ENCODE measurements at places on chromosomes 16 and 17.

- no peak for DNase-seq
Observed at GRCh38 chr17:17952691-17953090, 19.5 kb downstream of the TOM1L2 start.

DNA sequence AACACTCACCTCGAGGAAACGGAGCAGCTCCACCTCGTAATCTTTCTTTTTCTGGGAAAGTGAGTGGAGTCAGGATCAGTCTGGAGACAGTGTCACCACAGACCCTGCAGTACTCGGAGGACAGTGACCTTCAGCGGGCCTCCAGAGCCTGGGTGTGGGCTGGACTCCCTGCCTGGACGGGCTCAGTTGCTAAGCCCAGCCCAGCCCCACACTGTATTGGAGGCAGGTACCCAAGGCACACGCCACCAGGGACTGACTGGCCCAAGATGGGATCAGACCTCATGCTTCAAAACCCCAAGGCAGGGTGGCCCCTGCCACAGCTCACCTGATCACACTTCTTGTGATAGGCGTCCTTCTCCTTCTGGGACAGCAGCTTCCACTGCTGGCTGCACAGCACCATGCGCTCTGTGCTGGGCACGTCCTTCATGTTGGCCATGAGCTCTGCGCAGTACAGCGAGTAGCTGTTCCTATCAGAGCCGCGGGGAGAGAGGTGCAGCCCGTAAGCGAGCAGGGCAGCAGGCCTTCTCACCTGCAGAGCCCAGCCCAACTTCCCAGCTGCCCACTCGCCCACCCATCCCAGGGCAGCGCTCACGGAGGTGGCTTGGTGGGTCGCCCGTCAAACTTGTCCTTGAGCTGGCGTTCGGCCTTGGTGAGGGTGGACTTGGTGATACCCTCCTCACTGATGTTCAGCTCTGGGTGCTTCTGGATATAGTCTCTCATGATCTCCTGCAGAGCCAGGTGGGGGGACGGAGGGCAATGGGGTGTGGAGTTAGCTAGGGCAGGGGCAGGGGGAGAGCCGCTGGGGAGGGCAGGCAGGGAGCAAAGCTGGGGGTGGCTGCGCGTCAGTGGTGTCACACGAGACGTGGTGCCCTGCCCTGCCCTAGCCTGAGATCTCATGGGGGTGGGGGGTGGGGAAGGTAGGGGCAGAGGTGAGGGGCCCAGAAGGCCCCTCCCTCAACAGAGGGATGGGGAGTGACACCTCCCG, 7.9 kb downstream of the UBTF start:
- no peak for DNase-seq

DNA sequence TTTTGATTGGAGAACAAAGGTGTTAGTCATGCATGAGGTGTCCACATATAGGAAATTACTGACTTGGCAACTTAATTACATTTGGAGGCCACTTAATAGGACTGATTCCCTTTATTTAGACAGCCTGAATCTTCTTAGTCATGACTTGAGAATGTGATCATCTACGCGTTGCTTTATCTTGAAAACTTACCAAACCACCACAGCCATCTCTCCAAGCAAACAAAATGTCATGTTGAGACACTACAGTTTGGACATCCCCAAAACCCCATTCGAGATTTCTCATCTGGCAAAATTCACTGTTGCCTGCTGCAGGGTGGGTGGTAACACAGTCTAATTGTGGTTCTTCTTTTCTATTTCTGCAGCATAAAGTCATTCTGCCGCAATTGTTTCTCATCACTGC, 176.5 kb upstream of the CDH5 start:
- peak; percentile 81 for DNase-seq

GRCh38 chr17:31269578-31269983, 27.5 kb downstream of the OMG start:
- peak; percentile 91 for DNase-seq

GRCh38 chr17:63178530-63178929, 212.5 kb downstream of the TANC2 start:
- DNase-seq = peak; percentile 33

- no peak for DNase-seq
Observed at GRCh38 chr16:57386381-57386951, 14.2 kb downstream of the CX3CL1 start.

DNA sequence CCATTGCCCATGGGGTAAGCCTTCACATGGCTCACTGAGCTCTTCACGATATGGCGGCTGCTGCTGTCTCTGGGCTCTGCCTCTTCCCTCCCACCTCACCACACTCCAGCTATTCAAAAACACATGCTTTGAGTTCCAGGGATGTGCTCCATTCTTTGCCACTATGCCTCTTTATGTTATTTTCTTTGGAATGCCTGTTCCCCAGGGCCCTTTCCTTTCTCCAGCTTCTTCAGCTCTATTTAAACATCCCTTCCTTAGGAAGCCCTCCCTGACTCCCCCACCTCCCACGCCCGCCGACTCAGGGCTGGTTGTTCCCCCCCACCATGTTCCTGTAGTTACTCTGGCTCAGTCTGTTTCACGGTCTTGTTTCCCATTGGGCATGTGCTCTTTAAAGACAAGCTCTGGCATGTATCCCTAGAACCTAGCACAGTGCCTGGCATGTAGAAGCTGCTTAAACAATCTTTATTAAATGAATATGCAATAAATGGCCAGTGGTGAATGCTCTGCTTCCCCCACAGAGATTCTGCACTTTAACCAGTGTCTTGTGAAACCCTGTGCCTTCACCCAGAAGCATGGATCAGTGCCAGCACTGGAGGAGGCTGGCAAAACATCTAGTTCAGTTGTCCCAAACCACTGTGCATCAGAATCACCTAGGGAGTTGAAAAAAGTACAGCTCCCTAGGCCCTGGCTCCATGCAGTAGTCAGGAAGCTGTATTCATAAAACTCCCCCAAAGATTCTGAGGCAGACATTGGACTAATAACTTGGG, 6.9 kb downstream of the MYCBPAP start:
- DNase-seq = no peak

DNA sequence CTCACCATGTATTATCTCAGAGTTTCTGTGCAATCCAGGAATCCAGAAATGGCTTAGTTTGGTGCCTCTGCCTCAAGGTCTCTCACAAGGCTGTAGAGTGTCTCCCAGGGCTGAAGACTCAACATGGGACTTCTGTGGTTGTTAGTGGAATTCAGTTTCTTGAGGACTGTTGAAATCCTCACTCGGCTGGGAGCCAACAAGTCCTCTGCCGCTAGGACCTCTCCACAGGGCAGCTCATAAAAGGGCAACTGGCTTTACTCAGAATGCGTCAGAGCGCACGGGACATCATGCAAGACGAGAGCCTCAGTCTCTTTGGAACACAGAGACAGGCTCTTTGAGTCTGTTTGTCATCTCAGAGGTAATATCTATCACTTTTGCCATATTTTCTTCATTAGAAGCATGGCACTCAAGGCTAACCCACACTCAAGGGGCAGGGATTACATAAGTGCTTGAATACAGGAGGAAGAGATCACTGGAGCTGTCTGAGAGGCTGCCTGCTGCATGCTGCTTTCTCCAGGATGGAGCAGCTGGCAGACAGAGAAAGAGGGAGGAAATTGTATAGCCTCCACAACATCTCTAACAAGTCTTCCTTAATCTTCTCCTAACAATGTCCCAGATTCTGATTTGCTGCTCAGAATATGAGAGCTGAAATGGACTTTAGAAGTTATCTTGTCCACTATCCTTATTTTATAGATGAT, 97.5 kb upstream of the ASIC2 start:
- no peak for DNase-seq
